ENCODE measurements at places on chromosomes 6 and 20.

- no peak for DNase-seq
These were observed 26.0 kb upstream of the CTAGE9 start for GRCh38 chr6:131736811-131737210.

DNA sequence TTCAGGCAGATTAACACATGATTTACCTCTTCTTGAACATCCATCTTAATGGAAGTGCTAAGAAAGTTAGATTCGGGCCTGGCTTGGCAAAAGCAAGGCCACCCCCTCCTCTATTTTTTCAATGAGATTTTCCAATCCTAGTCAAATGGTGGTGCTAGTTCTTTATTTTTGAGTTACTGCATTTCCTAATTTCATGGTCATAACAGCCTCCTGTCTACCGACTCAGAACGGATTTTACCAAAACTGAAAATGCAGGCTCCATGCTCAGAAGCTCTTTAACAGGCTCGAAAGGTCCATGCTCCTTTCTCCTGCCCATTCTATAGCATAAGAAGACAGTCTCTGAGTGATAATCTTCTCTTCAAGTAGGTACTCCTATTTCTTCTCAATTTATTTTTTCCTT is 117.2 kb upstream of the ESR1 start:
- no peak for DNase-seq

DNA sequence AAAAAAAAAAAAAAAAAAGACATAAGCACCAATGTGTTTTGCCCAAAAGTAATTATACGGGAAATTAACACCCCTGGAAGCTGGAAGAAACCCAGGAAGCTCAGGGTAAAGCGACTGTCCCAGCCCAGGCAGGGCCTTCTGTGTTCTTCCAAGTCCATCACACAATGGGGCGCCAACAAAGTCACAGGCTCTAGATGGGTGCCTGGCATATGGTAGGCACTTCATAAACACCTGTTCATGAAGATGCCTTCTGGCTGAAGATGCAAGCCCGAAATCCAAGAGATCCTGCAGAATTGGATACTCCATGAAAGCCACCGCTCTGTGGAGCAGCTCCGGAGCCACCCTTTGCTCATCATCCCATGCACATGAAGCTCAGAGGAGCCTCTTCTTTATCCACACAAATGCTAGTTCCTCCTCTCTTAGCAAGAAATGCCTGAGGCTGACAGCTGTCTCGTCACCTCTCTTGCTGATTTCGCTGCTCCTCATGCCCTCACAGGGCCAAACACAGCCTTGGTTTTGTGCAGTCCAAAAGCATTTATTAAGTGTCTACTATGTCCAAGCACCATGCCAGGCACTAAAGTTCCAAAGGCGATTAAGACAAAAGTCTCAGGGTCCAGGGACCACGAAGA is 76.6 kb downstream of the TRERF1 start:
- no peak for DNase-seq

DNA sequence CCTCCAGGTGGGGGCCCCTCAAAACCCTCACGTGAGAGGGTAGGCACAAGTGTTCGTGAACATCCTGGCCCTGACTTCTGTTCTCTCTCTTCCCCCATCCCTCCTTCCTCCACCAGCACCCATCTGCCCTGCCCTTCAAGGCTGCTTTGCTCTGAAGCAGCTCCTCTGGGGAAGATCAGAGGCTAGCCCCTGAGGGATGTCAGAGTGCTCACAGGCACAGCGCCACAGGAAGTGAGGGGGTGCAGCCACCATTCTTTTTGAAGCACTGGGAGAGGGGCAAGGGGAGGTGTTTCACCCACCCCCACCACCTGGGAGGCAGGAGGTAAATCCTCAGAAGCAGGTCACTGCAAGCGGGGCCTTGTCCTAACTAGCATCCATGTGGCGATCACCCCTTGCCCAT is 11.4 kb downstream of the MOCS1 start:
- DNase-seq = no peak

DNA sequence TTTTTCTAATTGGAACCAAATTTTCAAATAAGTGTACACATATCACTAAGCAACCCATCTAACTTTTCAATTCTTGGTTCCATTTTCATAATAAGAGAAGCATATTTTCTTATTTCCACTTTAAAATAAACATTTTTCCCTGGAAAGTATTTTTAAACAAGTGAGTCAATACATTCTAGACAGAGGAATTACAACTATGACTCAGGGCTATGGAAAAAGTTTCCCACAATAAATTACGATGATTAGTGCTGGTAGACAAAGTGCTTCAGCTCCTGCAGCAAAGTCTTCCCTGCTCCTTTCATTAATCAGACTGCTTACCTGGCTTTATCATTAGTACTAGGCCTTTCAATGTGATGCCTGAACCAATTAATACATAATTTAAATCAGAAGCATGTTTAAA is 322.5 kb downstream of the HACE1 start:
- peak; percentile 69 for DNase-seq

DNA sequence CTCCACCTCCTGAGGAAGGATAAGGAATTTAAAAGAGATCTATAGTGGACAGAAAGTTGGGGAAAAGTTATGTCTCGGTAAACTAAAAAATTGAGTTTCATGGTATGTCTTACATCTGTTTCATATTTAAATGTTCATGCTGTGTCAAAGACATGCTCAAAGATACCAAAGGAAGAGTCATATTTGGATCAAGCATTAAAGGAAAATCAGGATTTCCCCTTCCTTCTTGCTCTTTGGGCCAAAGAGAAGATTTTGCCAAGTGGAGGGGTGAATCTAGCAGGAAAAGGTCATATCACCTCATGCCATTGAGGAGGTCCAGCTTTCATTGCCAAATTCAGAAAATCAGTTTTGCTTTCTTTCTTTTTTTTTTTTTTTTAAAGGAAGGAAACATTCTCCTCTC is 192.4 kb downstream of the OGFRL1 start:
- no peak for DNase-seq

- peak; percentile 72 for DNase-seq
These were observed 2.8 kb upstream of the FANCE start for GRCh38 chr6:35449287-35449881.

GRCh38 chr6:137490961-137491360 is 3.2 kb downstream of the OLIG3 start:
- DNase-seq = no peak

DNA sequence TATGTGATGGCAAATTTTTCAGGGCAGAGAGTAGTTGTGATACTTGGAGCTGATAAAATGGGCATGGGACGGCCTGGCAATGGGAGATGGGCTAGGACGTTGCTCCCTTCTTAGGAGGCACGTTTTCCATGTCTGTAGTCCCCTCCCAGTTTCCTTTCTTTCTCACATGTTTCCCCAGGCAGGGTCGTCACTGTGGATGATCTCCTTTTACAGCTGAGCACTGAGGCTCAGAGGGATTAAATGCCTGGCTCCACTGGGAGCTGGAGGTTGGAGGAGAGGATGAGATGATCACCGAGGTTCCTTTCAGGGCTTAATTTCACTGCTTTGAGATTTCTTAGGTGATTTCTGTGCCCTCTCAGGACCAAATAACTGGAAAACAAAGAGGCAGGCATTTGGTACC is 136.7 kb downstream of the SOBP start:
- no peak for DNase-seq

GRCh38 chr20:53873230-53873604 is 197.2 kb downstream of the BCAS1 start:
- no peak for DNase-seq

DNA sequence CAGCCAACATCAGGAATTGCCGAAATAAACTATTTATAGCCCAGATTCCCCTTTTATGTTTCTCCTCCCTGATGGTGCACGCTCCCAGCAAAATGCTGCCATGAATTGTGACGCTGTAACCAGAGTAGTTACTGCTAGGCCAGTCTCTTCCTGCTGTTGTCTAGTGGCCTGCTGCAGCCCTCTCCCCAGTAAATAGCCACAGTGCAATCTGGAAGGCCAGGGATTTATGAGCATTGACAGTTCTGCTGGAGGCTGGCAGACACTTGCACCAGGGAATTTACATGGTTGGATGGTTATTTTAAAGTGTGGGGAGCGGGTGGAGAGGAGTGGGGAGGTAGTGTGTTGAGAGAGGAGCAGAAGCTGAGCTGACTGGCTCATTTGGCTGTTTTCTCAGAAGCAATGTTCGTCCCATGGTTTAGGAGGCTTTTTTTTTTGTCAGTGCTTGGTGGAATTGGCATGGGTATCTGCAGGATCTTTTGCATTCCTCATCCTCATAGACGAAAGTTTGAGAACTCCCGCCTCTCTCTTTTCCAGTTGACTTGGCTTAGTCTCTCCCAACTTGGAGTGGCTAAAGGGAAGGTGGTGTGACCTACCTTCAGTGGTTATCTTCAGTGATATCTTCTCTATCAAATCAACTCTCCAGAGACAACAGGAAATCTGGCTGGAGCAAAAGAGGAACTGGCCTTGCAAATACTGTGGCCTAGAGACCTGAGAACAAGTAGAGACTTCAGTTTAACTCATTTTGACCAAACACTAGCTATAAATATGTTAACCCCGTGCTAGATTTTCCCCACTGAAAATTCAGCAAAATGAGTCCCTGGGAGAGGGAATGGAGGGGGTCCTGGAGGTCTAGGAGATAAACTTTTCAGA is 99.3 kb upstream of the VSTM2L start:
- DNase-seq = no peak

DNA sequence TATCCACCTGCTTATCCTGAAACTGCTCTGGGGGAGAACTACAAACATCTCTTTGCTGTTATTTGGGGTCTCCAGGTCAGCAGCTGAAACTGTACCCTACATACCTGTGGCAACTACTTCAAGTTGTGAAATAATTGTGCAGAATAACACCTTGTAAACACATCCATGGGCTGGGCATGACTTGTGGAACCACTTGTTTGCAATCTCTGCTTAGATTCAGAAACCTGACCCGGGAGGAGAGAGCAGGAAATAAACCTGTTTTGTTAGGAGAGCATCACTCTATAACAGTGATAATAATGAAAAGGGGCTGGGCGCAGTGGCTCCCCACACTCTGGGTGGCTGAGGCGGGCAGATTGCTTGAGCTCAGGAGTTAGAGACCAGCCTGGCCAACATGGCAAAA is 183.1 kb downstream of the NFATC2 start:
- no peak for DNase-seq

- DNase-seq = no peak
These were observed 203.3 kb downstream of the ARID1B start for GRCh38 chr6:156980515-156980914.

GRCh38 chr20:20489054-20489453 is 121.2 kb downstream of the INSM1 start:
- peak; percentile 69 for DNase-seq

DNA sequence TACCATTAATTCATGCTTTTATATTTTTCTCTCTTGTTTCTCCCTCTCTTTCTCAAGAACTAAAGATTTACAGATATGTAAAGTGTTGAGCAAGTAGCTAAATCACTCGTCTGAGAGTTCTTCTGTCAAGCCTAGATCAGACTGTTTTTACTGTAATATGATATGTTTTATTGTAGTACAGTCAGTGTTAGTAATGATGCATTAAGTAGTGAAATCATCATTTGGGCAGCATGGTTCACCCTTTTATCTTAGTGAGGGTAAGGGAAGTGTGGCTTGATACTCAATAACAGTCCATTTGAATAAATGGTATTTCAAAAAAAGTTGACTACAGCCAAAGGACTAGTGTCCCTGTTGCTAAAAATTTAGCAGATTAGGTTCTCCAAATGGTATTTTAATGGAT is 9.2 kb downstream of the CYB5R4 start:
- DNase-seq = peak; percentile 77
